HFFc6 (cell line): ENCODE measurements at places on chromosomes 16 and 17. TPM values are rescaled to one million over a fixed set of nuclear protein-coding genes. Genes with fewer than 3 reads are reported as not detected.

The TBC1D3K gene
- 0.20 to 0.58 TPM in 2 of 3 replicates, not detected in the other for total RNA-seq

DNA sequence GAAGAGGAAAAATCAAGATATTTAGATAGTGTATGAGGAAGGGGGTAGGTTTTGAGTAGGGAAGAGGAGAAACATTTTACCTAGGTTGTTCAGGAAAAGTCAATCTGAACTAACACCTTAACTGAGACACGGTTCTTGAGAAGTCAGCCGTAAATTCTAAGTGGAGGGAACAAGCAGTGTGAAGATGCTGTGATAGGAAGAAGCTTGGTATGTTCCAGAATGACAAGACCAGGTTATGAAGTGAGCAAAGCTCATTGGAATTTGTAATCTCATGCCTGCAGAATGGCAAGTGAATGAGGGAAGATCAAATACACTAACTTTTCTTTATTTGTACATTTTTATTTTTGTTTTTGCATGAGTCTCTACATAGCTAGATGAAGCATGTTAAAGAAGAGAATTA lies 307.6 kb downstream of the ZFHX3 start:
- peak; percentile 46 for DNase-seq

DNA sequence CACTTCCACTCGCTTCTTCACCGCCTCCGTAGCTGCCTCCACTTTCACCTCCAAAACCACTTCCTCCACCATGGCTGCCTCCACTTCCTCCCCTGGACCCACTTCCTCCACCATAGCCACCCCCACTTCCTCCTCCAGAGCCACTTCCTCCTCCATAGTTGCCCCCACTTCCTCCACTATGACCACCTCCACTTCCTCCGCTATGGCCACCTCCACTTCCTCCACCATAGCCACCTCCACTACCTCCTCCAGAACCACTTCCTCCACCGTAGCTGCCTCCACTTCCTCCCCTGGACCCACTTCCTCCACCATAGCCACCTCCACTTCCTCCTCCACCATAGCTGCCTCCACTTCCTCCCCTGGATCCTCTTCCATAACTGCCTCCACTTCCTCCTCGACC lies 4.5 kb downstream of the KRT9 start:
- no peak for DNase-seq

DNA sequence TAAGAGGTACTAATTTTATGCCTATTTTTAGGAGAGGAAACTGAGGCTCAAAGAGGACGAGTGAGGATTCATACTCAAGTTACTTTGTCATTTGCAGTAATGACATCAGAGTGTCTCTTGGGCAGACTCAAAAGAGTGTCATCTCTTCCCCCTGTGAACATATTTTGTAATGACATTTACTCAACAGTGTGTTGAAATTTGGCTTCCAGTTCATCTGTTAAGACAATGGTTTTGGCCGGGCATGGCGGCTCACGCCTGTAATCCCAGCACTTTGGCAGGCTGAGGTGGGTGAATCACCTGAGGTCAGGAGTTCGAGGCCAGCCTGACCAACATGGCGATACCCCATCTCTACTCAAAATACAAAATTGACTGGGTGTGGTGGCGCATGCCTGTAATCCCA lies 28.9 kb downstream of the WFDC1 start:
- DNase-seq, result no peak

DNA sequence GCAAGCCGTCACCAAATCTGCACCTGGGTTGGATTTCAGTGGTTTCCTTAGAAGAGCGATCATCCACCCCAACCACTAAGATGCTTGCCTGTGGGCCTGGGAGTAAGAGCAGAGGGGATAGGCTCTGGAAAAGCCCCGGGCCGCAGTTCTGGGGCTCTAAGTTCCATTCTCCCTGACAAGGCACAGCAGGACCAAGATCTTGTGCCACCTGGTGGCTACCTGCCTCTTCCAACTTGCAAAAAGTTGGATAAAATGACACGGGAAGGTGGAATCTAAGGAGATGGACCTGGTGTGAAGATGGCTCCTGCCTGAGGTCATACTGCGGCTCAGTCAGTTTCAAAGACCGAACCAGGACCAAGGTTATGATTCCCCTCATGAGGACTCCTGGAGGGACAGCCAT lies 42.3 kb downstream of the ABCC12 start:
- no peak for DNase-seq

DNA sequence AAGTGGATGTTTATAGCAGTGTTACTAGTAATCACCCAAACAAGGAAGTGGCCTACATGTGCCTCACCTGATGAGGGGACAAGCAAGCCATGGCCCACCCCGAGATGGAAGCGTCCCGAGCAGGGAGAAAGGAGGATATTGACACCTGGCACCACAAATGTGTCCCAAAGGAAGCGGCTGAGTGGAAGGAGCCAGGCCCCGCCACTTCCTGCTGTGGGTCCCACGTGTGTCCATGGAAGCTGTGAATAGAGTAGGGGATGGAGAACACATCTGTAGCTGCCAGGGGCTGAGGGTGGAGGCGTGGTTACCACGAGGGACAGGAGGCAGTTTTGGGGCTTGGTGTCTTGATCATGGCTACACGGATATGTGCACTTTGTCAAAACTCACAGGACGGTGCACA lies 49.2 kb downstream of the KCNJ12 start:
- DNase-seq, result no peak
